ENCODE measurements at places on chromosomes 5 and 9.

GRCh38 chr9:129480745-129481144, 140.2 kb downstream of the C9orf50 start:
- no peak for DNase-seq

- DNase-seq = no peak
Observed at GRCh38 chr9:136825295-136826187, 16.7 kb upstream of the AJM1 start.

GRCh38 chr5:11931638-11932037, 27.4 kb upstream of the CTNND2 start:
- no peak for DNase-seq

DNA sequence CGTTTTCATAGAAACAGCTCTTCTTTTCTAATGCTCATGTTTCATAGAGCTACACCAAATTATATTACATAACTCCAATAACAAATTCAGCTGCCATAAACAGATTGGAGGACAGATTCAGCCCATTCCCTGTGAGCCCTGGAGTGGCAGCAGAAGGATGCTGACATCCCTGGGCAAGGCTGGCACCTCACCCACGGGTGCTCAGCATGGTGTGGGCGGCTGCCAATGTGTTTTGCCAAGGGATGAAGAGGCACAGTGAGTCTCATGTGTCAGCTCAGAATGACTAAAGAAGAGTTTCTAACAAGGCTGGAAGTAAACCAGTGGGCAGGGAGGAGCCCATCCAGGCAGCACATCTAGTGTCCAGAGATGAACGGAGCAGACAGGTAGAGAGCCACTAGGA, 127.1 kb upstream of the ICE1 start:
- DNase-seq = no peak

GRCh38 chr5:167393358-167393757, 898.1 kb upstream of the WWC1 start:
- DNase-seq = no peak

- DNase-seq = peak; percentile 26
Observed at GRCh38 chr9:109238125-109238524, 71.1 kb upstream of the FRRS1L start.

DNA sequence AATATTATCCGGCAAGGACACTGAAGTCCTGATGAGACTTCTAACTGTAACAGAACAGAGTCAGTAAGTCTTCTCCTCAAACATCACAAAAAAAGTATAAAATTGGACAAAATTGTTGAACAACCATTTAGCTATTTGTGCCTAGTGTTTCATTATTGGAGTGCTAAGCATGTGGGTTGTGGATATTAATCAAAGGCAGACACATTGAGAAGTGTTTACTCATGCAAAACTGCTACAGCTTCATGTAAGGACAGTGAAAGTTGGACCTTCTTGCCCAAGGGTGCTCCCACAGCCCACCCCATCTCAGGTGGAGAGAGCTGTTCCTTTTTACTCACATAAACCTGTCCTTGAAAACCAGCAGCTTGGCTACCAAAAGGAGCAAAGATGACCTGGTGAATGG, 355.1 kb upstream of the DAB2 start:
- peak; percentile 30 for DNase-seq

GRCh38 chr9:20786807-20787206, 102.7 kb downstream of the FOCAD start:
- no peak for DNase-seq

DNA sequence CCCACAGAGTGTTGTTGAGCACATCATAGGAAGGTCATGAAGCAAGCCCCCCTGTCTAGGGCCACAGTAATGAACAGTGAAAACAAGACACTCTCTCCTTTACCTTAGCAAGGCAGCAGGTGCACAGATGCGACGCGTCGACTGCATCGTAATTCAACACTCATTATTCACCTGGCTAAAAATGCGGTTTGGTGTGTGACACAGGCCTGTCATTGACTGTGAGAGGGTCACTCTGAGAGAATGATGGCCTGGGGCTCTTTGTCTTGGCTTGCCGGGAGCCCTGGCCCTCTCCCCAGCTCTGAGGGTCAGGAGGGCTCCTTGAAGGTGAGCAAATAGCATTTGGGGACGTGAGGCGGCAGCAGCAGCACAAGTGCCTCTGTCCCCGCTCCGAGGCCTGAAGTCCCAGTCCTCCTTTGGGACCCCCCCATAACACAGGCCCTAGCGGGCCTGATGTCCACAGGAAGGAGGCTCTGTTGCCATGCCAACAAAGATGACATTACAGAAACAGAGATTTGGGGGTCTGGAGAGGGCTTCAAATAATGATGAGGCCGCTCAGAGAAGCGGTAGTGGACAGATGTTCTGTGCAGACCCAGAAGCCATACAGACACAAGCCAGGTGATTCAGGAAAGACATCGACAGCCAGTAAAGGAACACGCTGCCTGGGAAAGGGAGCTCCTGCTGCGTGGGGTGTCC, 46.7 kb downstream of the SHB start:
- DNase-seq = no peak

DNA sequence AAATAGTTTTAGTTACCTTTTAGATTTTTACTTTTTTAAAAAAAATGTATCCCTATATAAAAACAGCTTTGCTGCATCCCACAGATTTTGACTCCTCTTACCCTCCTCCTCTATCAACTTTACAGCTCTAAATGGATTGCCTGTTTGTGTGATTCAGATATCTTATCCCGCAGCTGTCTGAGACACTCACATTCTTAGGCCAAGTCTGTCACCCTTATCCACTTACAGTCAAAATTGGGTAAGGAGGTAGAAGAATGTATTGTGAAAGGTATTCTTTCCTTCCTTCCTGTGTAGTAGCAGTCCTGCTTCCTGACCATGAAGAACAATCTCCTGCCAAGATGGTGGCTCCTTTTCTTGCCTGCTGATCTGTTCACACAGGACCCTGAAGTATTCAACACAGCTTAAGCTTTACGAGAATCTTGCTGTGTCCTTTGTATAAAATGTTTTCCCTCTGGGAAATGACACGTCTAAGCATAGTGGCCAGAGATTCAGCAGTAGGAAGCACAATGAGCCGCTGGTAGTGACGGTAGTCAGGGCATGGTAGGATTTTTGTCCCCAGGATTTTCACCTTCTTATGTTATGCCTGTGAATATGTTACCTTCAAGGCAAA, 67.7 kb upstream of the ST8SIA4 start:
- no peak for DNase-seq

GRCh38 chr9:32385152-32385884, 875 bp downstream of the ACO1 start:
- peak; percentile 74 for DNase-seq

DNA sequence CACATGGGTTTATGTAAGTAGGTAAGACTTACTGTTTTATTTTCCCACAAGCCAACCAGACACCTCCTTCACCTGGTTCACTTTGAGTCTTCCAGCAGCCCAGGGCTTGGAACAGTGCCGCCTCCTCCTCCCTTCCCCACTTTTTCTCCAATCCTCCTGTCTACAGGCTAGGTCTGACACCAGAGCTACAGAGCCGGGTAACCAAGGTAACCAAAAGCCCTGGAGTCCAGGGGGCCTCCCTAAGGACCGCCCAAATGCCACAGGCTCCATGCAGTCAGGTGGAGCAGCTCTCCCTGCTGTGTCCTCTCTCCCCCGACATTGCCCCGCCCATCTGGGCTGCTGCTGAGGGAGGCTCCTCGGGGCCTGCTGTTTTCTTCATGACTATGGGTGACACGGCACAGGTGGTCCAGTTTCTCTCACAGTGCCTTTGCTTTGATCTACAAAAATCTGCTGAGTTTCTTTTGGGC, 138.0 kb upstream of the EFNA5 start:
- no peak for DNase-seq

DNA sequence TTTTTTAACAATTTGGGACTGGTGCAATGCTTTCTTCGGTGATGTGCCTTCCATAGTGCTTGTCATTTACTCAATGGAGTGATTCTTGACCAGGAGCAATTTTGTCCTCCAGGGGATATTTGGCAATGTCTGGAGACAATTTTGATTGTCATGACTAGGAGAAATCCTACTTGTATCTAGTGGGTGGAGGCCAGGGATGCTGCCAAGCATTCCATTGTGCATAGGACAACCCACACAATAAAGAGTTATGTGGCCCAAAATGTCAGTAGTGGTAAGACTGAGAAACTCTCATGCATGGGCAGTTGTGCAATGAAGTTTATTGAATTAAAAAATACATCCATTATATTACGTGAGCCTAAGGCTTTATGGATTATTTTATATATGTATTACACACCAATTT, 70.5 kb downstream of the FOCAD start:
- DNase-seq = peak; percentile 67

GRCh38 chr9:135971892-135972291, 10.7 kb upstream of the UBAC1 start:
- no peak for DNase-seq

DNA sequence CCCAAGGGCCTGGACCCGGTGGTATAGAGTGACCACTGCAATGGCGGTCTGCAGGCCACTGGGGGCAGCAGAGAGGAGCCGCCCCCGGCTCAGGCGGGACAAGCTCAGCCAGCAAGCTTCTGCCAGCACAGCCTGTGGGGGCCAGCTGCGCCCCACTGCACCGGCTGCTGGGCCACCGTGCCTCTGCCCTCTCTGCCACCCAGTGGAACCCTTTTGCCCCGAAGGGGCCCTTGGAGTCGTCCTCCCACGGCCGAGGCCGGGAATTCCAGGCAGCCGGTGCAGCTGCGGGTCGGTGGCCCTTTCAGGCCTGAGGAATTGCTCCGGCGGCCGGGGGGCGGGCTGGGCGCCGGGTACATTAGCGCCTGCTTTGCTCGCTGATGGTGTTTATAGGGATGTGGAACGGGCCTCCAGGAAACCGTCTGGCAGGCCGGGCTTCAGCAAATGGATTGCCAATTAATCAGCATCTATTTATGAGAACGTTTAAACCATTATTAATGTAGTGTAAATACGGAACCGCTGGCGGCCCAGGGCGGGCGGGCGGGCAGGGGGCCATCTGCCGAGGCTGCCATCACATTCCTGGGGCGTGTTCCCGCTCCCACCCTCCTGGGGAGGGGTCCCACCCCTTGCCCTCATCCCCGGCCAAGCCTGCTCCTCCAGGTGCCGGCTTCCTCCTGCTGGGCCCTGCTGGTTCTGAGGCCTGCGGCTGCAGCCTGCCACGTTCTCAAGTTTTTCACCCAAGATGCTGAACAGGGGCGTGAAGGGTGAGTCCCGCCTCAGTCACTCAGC, 127.4 kb downstream of the BARX1 start:
- peak; percentile 67 for DNase-seq

DNA sequence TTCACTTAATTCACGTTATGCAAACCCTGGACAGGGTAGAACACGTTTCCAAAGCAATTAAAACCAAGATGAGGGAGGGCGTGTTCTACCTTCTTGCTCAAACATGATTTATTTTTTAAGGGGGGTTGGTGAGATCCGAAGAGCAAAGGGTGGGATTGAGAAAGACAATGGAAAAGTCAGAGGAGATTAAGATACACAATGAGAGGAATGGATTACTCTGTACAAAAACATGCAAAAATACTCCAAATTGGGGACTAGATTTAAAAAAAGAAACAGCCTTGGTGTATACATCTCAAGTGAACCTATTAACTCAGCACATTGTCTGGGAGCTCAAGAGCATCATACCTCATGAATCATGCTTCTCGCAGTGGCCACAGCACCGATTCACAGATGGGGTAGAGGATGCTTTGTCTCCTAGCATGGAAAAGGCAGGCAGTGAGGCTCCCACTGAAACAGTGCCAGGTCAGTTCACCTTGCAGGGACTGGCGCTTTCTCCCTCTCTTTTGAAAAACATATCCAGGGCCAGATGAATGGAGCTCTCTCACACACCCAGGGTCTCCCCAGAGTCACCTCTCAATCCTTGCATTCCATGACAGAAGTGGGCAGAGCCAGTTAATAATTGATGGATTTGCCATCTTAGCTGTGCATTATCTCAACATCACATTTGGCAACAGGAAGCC, 459.7 kb downstream of the BNC2 start:
- DNase-seq = peak; percentile 68

DNA sequence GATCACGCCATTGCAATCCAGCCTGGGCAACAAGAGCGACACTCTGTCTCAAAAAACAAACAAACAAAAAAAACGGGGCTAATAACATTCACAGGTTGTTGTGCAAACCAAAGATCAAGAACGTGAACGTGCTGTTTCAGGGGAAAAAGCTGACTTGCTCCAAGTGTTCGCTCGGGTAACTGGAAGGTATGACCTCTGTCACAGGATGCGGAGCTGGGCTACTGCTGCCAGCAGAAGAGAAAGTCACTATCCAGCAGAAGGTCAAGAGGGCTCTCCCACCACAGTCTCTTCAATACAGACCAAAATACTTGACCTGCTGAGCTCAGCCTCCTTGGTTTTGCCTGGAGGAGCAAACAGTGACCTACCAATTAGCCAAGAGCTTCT, 59.7 kb downstream of the ABCA1 start:
- DNase-seq = no peak

DNA sequence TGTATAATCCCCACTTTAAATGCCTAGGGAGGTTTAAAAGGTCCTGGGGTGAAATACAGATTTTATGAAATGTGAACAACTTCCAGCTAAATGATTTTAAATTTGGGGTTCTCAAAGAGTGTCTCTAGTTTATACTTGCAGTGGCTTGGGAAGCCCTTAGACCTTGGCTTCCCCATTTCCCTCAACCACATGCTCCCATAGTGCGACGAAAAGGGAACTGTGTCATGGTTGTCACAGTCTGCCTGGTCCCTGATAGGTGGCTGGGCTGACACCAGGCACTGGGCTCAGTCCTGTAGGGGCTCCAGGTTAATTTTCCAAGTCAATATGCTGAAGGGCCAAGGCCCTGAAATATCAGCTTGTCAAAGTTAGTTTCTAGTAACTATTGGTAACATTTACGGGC, 10.4 kb upstream of the CXCL14 start:
- DNase-seq = no peak

GRCh38 chr9:107883496-107884124, 394.0 kb upstream of the KLF4 start:
- DNase-seq = no peak

GRCh38 chr5:170630711-170631141, 126.9 kb downstream of the KCNIP1 start:
- DNase-seq = peak; percentile 15

DNA sequence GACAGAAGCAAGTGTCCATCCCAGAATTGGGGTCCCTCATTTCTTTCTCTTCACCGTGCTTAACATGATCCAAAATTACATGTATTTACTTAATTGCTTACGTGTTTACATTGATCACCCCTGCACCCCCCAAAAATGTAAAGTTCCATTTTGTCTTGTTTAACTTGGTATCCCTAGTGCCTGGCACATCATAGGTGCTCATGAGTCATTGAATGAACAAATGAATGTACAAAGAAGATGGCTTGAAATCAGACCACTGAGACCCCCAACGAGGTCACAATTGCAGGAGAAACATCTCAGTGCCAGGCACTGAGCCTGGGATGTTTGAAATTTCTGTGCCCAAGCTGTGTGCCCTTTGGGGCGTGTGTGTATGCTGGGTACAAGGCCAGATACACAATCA, 45.2 kb upstream of the NDFIP1 start:
- no peak for DNase-seq

- no peak for DNase-seq
Observed at GRCh38 chr5:119597728-119598298, 31.5 kb upstream of the FAM170A start.
